Endothelial cell (in vitro differentiated cells): ENCODE measurements at places on chromosomes 12 and 14.

DNA sequence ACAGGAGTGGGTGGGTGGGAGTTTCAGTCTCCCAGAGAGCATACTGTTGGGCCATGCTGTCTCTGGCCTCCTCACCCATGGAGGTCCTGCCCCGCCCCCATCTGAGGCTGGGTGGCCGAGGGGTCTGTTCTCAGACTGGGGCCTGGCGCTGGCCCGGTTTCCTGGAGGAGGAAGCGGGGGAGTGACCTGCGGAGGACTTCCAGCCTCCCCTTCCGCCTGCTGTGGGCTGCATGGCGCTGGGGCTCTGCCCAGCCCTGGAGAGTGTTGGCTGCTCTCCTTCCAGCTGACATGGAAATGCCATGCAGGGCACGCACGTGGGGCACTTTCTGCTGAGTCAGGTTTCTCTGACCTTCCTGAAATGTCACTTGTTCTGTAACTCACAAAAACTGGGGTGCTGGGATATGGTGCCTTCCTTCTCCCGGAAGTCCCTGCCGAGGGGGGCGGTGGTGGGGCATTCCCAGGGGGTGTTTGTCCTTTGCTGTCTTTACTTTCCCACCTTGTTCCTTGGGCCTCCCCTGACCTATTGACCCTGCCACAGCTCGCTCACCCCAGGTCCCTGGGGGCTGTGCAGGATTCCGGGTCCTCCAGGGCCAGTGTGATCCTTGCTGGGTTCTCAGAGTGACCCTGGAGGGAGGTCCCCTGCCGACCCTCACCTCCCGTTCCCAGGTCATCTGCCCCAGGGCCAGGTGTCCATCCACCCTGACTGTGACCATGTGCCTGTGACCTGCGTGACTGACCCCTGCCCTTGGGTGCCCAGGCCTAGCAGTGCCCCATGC lies 23.6 kb downstream of the PACS2 start:
- DNase-seq: no peak
- no peaks in the 10 kb centered on the region for H3K36me3 ChIP-seq
- H3K4me1 ChIP-seq: peaks cover 20% of the 10 kb centered on the region
- peaks cover 13% of the 10 kb centered on the region for H3K27me3 ChIP-seq

DNA sequence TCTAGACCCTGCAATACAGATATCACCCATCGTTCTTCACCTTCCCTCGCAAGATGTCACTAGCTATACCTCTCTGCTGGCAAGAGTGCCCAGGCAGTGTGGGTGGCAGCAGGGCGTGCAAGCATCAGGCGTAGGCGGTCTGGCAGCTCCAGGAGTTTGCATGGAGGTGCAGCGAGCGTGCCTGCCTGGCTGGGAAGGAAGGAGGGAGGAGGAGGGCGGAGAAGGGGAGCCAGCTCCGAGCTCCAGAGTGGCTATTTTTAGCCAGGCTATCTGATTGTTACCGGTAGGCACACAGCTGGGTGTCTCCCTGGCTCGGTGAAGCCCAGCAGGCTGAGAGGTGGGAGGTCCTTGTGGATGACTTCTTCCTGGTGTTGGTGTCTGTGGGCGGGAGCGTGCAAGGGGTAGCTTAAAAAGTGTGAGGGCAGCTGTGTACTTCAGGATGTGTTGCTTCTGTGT lies 6.2 kb downstream of the FOXJ2 start:
- H3K4me1 ChIP-seq: peaks cover 57% of the 10 kb centered on the region
- H3K27me3 ChIP-seq: peaks cover 10% of the 10 kb centered on the region
- DNase-seq: no peak
- peak overlapping the region; percentile 16 for H3K27ac ChIP-seq

GRCh38 chr12:16331998-16332397 lies 15.4 kb upstream of the MGST1 start:
- no peaks in the 10 kb centered on the region for H3K36me3 ChIP-seq
- H3K4me3 ChIP-seq: no peak overlapping the region
- H3K27ac ChIP-seq: no peak overlapping the region
- H3K27me3 ChIP-seq: no peaks in the 10 kb centered on the region
- DNase-seq: no peak

- no peaks in the 10 kb centered on the region for H3K36me3 ChIP-seq
- no peak for DNase-seq
- no peaks in the 10 kb centered on the region for H3K4me1 ChIP-seq
Observed at GRCh38 chr14:65321370-65321875, 91.1 kb upstream of the FUT8 start.

GRCh38 chr12:121628037-121628436 lies 1.7 kb downstream of the ORAI1 start:
- H3K27me3 ChIP-seq: peaks cover 14% of the 10 kb centered on the region
- H3K27ac ChIP-seq: peak overlapping the region; percentile 85
- peaks cover 3% of the 10 kb centered on the region for H3K36me3 ChIP-seq
- peaks cover 51% of the 10 kb centered on the region for H3K4me1 ChIP-seq
- peak overlapping the region; percentile 95 for H3K4me3 ChIP-seq
- no peak for DNase-seq

DNA sequence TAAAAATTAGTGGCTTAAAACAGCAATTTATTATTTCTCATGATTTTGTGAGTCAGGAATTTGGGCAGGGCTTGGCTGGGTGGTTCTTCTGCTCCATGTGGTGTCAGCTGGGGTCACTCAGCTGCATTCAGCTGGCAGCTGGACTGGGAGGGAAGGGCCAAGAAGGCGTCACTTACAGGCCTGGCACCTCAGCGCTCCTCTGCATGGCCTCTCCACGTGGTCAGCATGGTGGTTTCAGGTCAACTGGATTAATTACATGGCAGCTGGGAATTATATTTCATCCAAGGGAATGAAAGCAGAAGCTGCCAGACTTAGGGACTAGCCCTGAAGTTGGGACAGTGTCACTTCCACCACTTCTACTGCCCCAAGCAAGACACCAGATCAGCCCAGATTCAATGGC lies 27.5 kb upstream of the IRF2BPL start:
- no peak for DNase-seq
- H3K27me3 ChIP-seq: peaks cover 4% of the 10 kb centered on the region
- H3K27ac ChIP-seq: no peak overlapping the region
- H3K36me3 ChIP-seq: no peaks in the 10 kb centered on the region
- no peaks in the 10 kb centered on the region for H3K4me1 ChIP-seq

DNA sequence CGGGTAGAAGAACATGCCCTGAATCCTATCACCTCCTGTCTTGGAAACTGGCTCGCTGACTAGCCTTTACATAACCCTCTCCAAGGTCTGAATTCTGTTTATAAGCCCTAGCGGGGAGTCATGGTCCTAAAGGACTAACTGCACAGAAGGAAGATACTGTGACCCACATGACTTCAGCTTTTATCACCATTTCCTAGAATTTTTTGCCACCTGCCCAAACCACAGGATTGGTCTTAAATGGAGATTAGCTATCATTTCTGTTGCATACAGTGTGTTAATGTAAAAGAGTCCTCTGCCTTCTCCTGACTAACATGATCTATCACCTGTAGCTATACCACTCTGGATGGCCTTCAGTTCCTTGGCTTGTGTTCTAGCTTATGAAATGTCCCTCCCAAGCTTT lies 319.2 kb downstream of the DUSP6 start:
- no peak overlapping the region for H3K4me3 ChIP-seq
- H3K36me3 ChIP-seq: no peaks in the 10 kb centered on the region
- no peak for DNase-seq
- H3K27ac ChIP-seq: no peak overlapping the region

DNA sequence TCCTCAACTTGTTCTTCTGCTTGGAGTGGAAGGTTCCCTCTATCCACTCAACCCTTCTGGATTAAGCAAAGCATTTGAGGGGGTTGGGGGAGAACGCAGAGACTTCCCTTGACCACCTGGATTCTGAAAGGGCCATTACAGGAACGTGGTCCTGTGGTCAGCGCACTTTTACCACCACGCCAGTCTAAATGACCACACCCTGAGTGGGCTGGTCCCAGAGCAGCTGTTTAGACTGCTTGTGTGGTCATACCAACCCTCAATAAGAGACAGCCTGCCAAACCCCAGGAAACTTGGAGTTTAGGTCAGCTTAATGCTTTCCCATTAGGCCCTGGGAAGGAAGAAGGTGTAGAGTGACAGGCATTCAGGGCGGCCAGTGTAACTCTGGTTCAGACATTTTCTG lies 165.5 kb upstream of the ATP2B1 start:
- H3K36me3 ChIP-seq: no peaks in the 10 kb centered on the region
- peaks cover 3% of the 10 kb centered on the region for H3K4me1 ChIP-seq
- peaks cover 1% of the 10 kb centered on the region for H3K27me3 ChIP-seq
- no peak overlapping the region for H3K4me3 ChIP-seq
- no peak overlapping the region for H3K27ac ChIP-seq

- H3K36me3 ChIP-seq: peaks cover 6% of the 10 kb centered on the region
- H3K4me3 ChIP-seq: no peak overlapping the region
- H3K4me1 ChIP-seq: peaks cover 42% of the 10 kb centered on the region
- no peaks in the 10 kb centered on the region for H3K27me3 ChIP-seq
Observed at GRCh38 chr12:89250636-89251035, 101.7 kb downstream of the DUSP6 start.

GRCh38 chr14:94977016-94977415 lies 180.3 kb downstream of the DICER1 start:
- DNase-seq: no peak
- no peak overlapping the region for H3K27ac ChIP-seq
- no peak overlapping the region for H3K4me3 ChIP-seq
- peaks cover 3% of the 10 kb centered on the region for H3K27me3 ChIP-seq
- H3K4me1 ChIP-seq: peaks cover 5% of the 10 kb centered on the region
- no peaks in the 10 kb centered on the region for H3K36me3 ChIP-seq

- H3K27me3 ChIP-seq: no peaks in the 10 kb centered on the region
- no peaks in the 10 kb centered on the region for H3K4me1 ChIP-seq
- no peak overlapping the region for H3K4me3 ChIP-seq
- H3K36me3 ChIP-seq: no peaks in the 10 kb centered on the region
- H3K27ac ChIP-seq: no peak overlapping the region
- no peak for DNase-seq
Observed at GRCh38 chr12:92547906-92548305, 154.9 kb upstream of the PLEKHG7 start.

- no peaks in the 10 kb centered on the region for H3K27me3 ChIP-seq
- no peak overlapping the region for H3K27ac ChIP-seq
- no peaks in the 10 kb centered on the region for H3K36me3 ChIP-seq
- H3K4me3 ChIP-seq: no peak overlapping the region
- DNase-seq: no peak
Observed at GRCh38 chr14:42112108-42112507, 505.4 kb downstream of the LRFN5 start.

DNA sequence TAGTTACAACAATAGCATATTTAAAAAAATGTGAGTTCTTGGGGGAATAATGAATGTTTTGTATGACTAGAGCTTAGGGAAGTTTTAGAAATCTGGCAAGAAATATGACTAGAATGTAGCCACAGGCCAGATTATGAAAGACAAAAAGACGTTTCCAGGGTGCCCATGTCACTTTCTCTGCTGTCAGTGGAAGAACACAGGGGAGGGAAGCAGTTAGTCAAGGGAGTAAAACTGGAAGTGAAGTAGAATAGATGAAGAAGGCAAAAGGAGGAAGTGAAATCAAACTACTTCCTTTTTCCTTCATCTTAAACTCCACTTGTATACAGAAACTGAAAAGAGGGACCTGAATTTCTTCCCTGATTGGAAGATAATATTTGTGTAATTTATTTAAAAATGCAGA lies 81.2 kb upstream of the ATP2B1 start:
- H3K4me3 ChIP-seq: no peak overlapping the region
- no peaks in the 10 kb centered on the region for H3K27me3 ChIP-seq
- H3K36me3 ChIP-seq: peaks cover 10% of the 10 kb centered on the region
- peak overlapping the region; percentile 7 for H3K27ac ChIP-seq
- H3K4me1 ChIP-seq: no peaks in the 10 kb centered on the region
- DNase-seq: no peak

DNA sequence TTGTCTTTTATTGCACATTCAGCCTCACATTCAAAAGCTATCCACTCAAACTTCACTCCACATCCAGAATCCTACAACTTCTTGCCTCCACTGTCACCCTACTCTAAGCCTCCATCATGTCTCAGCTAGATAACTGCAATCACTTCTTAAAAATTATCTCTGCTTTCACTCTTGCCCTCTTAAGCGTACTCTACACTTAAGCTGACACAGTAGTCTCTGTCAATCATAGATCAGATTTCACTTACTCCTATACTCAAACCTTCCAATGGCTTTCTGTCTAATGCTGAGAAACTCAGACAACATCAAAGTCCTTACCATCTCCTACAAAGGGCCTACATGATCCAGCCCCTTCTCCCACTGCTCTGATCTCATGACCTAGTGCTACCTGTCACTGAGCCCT lies 304.1 kb downstream of the ITPR2 start:
- no peaks in the 10 kb centered on the region for H3K4me1 ChIP-seq
- no peak overlapping the region for H3K4me3 ChIP-seq
- peaks cover 2% of the 10 kb centered on the region for H3K27me3 ChIP-seq
- H3K27ac ChIP-seq: no peak overlapping the region
- peaks cover 20% of the 10 kb centered on the region for H3K36me3 ChIP-seq
- no peak for DNase-seq

- H3K27ac ChIP-seq: no peak overlapping the region
- H3K27me3 ChIP-seq: peaks cover 2% of the 10 kb centered on the region
- H3K36me3 ChIP-seq: no peaks in the 10 kb centered on the region
- H3K4me1 ChIP-seq: no peaks in the 10 kb centered on the region
Observed at GRCh38 chr12:109191621-109192250, 75.3 kb downstream of the ACACB start.

- H3K27ac ChIP-seq: no peak overlapping the region
- no peak for DNase-seq
- no peak overlapping the region for H3K4me3 ChIP-seq
- no peaks in the 10 kb centered on the region for H3K4me1 ChIP-seq
- H3K36me3 ChIP-seq: no peaks in the 10 kb centered on the region
Observed at GRCh38 chr14:79246173-79246572, 965.1 kb downstream of the DIO2 start.

DNA sequence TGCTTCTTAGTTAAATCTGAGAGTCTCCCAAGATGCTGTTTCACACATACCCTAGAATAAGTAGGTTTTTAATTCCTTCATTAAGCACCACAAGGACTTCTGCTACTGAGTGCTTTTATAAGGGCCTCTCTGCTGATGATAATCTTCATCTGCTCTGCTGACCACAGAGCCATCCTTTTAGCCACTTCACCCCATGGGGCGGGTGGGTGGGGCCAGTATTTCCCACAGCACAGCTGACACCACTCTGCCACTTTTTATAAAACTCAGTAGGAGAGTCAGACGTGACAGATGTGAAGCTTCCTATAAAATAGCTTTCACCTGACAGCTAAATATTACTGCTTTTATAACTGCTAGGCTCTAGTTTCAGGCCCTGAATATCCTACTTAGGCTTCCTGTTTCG lies 20.3 kb downstream of the FCF1 start:
- H3K4me1 ChIP-seq: no peaks in the 10 kb centered on the region
- H3K27ac ChIP-seq: no peak overlapping the region
- no peaks in the 10 kb centered on the region for H3K27me3 ChIP-seq
- DNase-seq: no peak

DNA sequence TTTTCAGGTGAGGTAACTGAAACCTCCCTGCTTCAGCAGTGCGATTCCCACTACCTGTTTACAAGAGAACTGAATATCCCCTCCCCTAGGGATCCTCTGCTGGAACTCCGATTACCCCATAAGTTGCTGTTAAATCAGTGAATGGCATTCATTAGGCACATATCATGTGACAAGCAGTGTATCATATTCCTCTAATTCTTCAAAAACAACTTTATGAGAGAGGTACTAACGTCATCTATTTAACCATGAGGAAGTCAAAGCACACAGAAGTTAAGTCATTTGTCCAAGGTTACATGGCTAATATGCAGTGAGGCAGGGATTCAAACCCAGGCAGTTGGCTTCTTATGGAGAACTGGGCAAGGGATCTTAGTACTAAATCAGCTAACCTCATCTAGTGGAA lies 43.9 kb upstream of the PCED1B start:
- no peaks in the 10 kb centered on the region for H3K27me3 ChIP-seq
- no peaks in the 10 kb centered on the region for H3K36me3 ChIP-seq
- no peak for DNase-seq
- no peak overlapping the region for H3K27ac ChIP-seq
